Mammary epithelial cell (primary cell): ENCODE measurements at places on chromosomes 5 and 9. TPM values are rescaled to one million over a fixed set of nuclear protein-coding genes. Genes with fewer than 3 reads are reported as not detected.
A peak's percentile ranks its signal among the peaks of the same experiment; 100 is the strongest.

SH3RF2 gene
- 27.3 TPM for polyA plus RNA-seq

DNA sequence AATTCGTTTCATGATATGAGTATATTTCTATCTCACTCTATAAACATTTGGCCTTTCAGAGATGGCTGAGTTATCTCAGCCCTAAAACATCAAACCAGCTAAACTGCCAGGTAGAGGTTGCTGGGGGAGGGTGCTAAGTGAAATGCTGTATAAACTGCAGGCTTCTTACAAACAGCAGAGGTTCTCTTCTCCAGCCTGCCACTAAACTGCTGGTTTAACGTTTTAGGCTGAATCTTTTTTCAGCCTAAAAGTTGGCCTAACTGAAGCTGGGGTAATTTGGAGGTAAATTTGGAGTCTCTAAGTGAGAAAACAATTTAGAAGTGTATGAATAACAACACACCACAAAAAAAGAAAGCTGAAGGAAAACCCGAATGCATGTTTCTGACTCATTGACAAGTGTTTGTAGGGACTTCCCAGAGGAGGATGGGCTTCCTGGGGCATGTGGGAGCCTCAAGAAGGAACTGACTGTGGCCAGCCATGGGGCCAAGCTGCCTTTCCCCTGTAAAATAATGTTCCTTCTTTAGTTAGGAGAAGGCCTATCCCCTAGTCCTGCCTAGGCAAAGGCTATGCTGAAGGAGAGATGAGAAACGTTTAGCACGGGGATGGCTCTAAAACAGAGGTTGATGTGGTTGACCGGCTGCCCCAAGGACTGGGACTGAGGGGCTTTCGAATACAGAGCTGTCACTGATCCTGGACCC, 44.3 kb downstream of the SLC28A3 start:
- DNase-seq, result peak; percentile 81

DNA sequence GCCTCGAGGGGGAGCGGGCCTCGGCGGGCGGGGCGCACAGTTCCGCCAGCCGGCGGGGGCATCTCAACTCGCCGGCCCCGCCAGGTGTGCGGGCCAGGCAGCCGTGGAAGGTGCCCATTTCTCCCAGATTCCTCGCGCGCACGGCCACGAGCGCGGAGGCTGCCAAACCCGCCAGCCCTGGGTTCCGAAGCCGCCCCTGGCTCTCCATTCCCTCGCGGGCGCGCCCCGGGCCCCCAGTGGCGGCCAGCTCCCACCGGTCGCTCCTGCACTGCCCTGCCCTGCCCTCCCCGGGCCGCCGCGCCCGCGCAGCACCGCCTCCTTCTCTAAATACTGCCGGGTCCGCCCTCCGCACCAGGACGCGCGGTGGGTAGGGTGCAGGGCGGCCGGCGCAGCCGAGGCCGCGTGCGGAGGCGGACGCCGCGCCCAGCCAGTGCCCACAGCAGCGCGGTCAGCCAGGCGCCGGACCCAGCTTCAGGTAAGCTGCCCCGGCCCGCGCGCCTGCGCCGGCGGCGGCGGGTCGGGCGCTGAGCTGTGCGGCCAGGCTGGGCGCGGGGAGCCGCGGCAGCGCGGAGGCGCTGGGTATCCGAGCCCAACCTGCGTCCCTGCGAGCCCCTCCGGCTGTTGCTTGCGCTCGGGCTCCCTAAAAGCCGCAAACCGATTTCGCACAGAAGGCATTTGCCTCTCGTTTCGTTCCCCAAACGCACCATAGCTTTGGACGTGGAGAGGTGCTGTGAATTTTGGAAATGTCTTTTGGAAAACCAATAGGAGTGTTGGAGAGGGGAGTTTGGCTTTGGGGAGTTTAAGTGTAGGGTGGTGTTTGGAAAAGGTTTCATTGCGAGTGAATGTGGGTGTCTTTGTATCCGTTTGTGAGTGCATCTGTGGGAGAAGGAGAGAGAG, at the start of gene TMEM171:
Gene TMEM171, plus strand, starts transcription at position 354 of the 897 bp plus-strand sequence. CDS start 2,799 bp downstream, outside the sequence.
- DNase-seq, result peak; percentile 73

DNA sequence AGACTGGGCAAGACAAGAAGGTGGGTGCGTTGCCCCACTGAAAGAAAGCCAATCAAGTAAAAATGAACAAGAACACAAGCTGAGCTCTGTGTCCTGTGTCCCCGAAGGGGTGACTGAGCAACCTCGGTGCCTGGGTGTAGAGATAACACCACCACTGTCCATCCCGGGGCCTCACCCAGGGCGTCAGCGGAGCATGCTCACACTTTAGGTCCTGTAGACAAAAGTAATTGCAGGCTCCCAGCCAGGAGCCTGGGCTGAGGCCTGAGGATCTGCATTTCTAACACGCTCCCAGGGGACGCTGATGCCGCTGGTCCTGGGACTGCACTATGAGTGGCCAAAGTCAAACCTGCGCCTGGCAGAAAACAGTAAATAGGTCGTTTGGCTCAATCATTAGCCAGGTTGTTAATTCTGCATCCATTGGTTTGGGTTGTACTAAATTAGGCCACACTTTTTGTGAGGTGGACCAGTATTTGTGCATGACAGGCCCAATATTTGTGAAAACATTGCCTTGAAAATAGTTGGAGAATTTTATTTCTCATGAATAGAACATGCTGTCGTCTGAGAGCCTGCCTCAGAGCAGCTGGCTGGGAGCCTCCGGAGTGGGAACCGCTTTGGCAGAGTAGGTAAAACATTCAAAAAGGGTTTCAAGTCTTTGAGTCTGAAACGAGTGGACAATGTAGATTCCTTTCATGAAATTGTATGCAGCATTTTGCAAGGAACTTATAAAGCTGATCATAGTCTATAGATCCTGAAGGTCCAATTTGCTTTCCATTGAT, 38.3 kb downstream of the ANKRD33B start:
- DNase-seq, result no peak

GRCh38 chr9:119284118-119284517, 85.1 kb downstream of the BRINP1 start:
- DNase-seq, result no peak

- no peak for DNase-seq
These were observed 45.8 kb upstream of the ERBIN start for GRCh38 chr5:65880496-65881072.

DNA sequence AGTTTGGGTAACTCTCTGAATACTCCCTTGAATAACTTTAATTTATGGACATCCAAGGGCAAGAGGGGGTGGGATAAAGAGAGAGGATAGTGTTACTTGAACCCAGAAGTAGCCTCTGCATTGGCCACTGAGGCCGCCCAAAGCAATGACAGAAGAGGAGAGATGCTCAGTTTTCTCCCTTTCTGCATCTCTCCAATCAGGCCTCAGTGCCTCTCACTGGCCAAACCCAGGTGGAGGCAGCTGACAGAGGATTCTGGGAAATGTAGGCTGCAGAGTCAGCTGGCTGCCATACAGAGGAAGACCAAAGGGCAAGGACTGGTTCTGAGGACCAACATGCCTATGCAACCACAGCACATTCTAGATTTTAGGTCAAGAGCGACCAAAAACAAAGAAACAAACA, 719.4 kb downstream of the MAT2B start:
- DNase-seq, result no peak

- peak; percentile 35 for DNase-seq
These were observed 2.3 kb downstream of the HAPLN1 start for GRCh38 chr5:83718195-83718825.

GRCh38 chr5:14125262-14125661, 17.9 kb upstream of the TRIO start:
- no peak for DNase-seq

TMEM174 gene
- not detected for polyA plus RNA-seq

DNA sequence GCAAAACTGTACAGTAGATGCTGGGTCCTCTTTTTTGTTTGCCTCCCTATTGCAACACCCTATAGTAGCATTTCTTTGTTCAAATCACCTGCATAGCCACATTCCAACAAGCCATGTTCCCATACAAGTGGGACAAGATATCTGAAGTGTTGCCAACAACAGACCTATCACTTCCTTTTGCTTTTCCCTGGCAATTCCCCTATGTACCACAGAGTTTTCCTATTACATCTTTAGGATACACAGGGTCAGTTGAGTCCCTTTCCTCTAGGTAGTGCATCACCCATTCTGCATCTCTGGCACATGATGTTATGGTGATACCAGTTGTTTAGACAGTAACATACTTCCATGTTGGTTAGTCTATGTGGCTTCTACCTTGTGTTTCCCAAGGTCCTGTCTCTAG, 125.1 kb upstream of the FBXL7 start:
- DNase-seq, result no peak

GRCh38 chr5:93189707-93190120, 391.3 kb downstream of the NR2F1-AS1 start:
- DNase-seq, result peak; percentile 98

GRCh38 chr9:86795047-86795442, 152.3 kb downstream of the GAS1 start:
- no peak for DNase-seq

- DNase-seq, result no peak
These were observed 124.4 kb upstream of the ABCA1 start for GRCh38 chr9:105052346-105052745.

- DNase-seq, result no peak
These were observed 80.3 kb downstream of the CDH6 start for GRCh38 chr5:31273631-31274378.

DNA sequence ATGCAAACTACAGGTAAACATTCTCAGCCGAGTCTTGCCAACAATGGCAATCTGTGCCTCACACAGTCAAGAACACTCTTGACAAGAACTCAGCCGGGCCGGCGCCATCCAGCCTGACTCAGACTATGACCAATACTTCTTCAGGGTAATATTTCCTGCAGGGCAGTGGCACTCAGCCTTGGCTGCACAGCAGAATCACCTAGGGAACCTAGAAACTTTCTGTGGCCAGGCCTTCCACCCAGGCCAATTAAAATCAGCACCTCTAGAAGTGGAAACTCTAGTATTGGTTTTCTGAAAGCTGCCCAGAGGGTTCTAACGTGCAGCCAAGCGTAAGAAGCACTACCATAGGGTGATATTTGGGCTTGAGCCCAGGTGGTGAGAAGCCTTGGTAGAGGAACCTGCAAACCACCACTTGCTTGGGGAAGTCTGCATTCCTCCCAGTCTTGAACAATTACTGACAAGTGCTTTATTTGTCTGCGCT, 120.6 kb downstream of the TTLL11 start:
- DNase-seq, result peak; percentile 95

DNA sequence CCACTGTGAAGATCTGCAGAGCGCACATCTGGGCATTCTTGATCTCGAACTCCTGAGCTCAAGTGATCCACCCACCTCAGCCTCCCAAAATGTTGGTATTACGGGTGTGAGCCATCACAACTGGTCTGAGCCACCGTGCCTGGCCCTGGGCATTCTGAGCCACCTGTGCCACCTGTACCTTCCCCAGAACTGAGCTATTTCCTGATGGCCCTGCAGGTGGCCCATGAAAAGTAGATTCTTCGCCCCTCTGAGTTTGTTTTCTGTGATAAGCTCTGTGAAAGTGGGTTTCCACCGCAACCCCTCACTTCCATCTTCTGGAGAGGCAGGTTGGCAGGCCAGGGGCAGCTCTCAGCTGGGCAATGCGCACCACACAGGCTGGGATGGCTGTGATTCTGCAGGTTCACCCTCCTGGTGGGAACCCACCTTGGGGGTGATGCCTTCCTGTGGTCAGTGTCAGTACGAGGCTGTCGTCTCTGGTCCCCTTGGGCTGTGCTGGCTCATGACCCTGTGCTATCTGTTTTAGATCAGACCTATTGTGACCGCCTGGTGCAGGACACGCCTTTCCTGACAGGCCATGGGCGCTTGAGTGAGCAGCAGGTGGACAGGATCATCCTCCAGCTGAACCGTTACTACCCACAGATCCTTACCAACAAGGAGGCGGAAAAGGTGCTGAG, 11.3 kb downstream of the CARD19 start:
- no peak for DNase-seq

DNA sequence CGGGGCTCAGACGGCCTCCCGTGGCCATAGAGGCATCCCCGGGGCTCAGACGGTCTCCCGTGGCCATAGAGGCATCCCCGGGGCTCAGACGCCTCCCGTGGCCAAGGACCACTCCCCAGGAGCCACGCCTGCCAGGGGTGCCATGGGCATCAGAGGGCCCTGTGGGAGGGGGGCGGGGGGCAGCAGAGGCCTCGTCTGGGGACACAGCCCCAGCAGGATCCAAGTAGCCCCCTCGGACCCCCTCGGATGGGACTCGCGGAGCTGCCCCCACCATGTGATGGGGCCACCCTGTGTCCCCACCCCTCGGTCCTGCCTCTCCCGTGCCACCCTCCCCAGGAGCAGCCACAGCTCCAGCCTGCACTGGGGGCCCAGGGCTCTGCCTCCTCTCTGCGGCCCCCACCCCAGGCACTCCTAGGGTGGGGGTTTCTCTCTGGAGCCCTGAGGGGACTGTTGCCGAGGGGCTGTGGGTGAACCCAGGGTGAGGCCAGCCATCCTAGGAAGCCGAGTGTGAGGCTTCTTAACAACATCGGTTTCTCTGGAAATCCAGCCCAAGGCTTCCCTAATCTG, 2.5 kb downstream of the ENTPD8 start:
- no peak for DNase-seq

DNA sequence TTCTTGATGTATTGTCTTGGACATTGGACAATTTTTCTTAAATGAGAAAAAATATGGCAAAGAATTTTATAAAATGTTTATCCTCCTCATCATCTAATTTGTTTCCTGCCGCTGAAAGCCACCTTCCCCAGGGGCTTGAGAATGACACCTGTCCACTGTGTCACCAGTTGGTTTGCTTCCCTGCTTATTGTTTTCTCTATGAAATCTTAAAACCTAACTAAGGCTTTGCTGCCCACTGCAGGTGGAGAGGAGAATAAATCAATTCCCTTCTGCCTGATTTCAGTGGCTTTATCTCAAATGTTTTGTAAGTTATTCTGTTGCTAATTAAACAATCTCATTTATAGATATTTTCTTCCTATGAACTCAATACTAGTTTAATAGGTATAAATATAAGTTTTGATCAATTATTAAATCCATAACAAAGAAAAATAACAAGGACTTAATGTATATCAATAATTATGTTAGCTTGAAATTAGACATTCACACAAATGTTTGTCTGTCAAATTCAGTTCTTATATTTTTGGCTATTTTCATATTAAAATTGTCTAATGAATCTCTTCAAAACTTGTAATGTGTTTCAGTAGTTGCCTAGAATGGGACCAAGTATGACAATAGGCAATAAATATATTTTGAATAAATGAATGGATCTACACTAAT, 822.5 kb downstream of the PTPRD start:
- peak; percentile 5 for DNase-seq

DNA sequence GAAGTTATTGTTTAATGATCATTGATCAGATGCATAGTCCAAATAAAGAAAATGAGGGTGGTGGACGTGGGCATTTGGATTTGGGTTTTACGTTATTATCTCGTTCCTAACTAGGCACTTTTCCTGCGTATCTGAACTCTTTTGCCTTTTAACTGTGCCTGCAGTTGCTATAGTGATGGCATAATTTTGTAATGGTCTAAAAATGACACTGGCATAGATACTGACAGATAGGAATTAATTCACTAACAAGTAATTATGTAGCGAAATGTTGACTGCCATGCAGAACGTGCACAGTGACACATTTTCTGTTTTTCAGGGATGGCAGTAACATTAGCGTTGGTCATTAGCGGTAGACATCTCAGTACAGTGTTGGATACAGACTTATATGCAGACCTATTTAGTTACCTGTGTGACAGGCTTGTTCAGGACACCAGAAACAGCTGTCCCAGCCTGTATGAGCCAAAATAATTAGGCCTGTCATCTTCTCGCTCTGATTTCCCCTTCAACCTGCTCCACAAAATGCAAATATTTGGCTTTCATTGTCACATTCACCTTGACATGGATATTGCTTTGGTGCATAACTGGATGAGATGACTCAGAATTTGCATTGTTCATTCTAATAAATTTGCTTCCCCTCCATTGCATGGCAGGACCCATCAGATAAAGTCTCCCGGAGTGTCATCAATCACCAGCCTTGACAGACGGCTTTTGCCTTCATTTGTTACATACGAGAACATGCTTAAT, 413.3 kb upstream of the IRX1 start:
- DNase-seq, result no peak

GRCh38 chr5:141913560-141914198, 10.0 kb upstream of the DELE1 start:
- no peak for DNase-seq
